Psoas muscle (tissue), 8 donors: ENCODE measurements at places on chromosomes 4 and X. TPM values are rescaled to one million over a fixed set of nuclear protein-coding genes. Genes with fewer than 3 reads are reported as not detected.

The NHSL2 gene
- 4.4 TPM for total RNA-seq

The NXF2B gene
- total RNA-seq, result not detected

The ZAR1 gene
- not detected for total RNA-seq

The FHIP1A gene
- total RNA-seq, result 37.7 TPM

The MBTPS2 gene
- 12.4 TPM for total RNA-seq

The FAAH2 gene
- not detected for total RNA-seq

The FRG2 gene
- not detected for total RNA-seq

The FAT1 gene
- 11.5 TPM for total RNA-seq

The PCDH7 gene
- total RNA-seq, result 1.6 TPM

The SOX3 gene
- not detected for total RNA-seq

The ABCG2 gene
- 0.19 TPM for total RNA-seq

The ACE2 gene
- 0.74 TPM for total RNA-seq

The DUX4 gene
- total RNA-seq, result not detected

The MAP7D3 gene
- total RNA-seq, result 14.8 TPM

The HEPH gene
- total RNA-seq, result 0.64 TPM

The SHROOM2 gene
- 0.12 TPM for total RNA-seq
